Central memory CD4-positive, alpha-beta T cell (primary cell): ENCODE measurements at places on chromosomes 1 and 21.

DNA sequence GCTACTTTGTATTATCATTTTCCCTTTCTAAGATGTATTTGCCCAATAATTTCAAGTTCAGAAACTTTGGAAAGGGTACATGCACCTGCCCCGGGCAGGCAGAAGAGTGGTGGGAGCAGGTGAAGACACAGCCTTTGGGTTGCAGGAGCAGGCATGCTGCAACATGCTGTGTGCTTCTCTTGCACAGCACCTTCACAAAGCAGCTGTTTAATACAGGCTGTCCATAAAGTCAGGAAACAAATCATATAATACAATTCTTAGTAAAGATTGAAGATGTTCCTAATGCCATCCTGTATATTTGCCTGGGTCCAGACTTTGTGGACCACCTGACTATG, 182.9 kb downstream of the ZNF281 start:
- no peak for DNase-seq

DNA sequence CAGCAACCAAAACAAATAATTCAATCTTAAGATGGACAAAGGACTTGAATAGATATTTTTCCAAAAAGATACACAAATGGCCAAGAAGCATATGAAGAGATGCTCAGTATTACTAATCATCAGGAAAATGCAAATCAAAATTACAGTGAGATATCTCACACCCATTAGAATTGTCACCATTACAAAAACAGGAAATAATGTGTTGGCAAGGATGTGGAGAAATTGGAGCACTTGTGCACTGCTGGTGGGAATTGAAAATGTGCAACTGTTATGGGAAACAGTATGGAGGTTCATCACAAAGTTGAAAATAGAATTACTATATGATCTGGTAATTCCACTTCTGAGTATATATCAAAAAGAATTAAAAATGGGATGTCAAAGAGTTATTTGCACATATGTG, 83.2 kb downstream of the SH3GLB1 start:
- DNase-seq = no peak

DNA sequence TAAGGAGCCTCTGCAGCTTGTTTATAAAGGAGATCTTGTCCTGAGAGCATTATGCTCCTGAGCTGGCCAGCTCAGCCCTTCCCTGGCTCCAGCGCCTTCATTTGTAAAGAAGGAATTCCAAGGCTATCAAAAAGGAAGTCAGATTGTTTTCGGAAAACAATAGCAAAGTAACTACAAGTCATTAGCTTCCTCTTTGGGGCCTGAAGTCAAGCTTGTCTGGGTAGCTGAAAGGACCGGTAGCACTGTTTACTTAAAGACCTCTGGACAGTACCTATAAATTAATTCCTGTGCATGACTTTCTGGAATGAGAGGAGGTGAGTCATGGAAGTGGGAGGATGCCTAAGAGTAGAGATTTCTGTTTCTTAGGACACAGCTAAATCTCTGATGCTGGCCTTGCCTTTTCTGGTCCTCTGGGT, 20.7 kb upstream of the GJA5 start:
- DNase-seq = no peak

GRCh38 chr1:46550751-46551231, 656 bp downstream of the KNCN start:
- DNase-seq = no peak

GRCh38 chr21:19771881-19772280, 1226.3 kb upstream of the NCAM2 start:
- DNase-seq = no peak

DNA sequence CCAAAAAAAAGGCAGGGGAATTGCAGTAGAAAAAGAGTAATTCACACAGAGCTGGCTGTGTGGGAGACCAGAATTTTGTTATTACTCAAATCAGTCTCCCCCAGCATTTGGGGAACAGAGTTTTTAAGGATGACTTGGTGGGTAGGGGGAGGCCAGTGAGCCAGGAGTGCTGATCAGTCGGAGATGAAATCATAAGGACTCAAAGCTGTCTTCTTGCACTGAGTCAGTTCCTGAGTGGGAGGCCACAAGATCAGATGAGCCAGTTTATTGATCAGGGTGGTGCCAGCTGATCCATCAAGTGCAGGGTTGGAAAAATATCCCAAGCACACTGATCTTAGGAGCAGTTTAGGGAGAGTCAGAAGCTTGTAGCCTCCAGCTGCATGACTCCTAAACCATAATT, 23.7 kb upstream of the EDARADD start:
- DNase-seq = no peak

- DNase-seq = no peak
Measured at GRCh38 chr1:197808880-197809279, 33.6 kb upstream of the DENND1B start.

- peak; percentile 20 for DNase-seq
Measured at GRCh38 chr1:2468041-2468472, 8.0 kb upstream of the PLCH2 start.

DNA sequence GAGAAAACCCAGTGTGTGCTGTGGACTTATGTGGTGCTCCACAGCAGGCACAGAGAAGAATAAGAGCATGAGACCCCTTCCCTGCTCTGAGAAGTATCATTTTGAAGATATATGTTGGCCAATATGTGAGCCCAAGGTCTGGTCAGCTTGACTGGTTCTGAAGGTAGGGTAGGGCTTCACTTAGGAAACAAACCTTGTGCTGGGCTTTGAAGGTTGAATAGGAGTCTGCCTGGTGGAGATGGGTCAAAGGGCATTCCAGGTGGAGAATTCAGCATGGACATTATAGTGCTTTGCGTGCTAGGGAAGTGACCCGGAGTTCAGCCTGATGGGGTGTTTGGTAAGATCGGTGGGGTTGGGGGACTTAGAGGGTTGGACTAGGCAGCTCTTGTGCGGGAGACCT, 99.1 kb downstream of the EPHB2 start:
- DNase-seq = no peak

DNA sequence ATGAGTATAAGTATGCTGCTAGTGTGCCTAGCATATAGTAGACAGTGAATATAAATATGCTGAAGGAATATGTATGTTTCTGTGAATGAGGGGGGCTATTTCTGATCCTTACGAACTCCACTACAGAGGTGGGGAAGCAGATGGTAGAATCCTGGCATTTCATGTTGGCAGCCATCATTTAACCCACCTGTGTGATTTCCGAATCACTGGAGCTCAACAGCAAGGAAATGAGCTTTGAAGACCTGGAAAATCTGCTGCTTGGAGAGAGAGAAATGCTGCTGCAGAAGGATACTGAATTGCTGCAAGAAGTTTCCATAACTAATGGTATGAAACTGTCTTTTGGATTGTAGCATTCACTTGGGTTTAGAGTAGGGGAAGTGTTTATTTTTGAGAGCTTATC, 83.5 kb downstream of the RABGAP1L start:
- no peak for DNase-seq

DNA sequence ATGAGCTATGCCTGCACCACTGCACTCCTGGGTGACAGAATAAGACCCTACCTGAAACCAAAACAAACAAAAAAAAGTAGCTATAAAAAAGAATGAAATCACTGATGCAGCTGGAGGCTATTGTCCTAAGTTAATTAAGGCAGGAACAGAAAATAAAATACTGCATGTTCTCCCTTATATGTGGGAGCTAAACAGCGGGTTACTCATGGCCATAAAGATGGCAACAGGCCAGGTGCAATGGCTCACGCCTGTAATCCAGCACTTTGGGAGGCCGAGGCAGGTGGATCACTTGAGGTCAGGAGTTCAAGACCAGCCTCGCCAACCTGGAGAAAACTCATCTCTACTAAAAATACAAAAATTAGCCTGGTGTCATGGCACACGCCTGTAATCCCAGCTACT, 152.7 kb downstream of the PIK3R3 start:
- no peak for DNase-seq

GRCh38 chr1:228061411-228062084, 21.0 kb upstream of the ARF1 start:
- no peak for DNase-seq
